Stimulated activated CD4-positive, alpha-beta T cell treated with anti-CD3 and anti-CD28 coated beads, Interleukin-1b, Interleukin-23, amount 100 ng/mL, for 1 hour (primary cell): ENCODE measurements at places on chromosomes 5 and 9.

DNA sequence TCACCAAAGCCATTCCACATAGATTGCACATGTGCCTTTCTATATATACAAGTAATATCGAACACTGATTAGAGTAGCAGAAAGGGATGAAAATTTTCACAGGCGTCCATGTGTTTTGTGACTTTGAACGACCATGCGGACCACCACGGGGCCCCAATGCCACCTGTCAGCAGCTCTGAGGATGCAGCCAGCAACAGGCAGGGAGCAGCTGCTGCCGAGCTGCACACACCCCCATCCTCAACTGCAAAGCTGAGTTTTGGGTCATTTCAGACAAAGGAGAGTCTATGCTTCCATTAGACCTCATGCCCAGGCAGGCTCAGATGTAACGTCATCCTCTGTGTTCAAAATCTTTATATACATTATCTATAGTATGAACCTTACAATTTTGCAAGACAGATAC, 503.8 kb downstream of the IRX1 start:
- no peak for DNase-seq

- no peak for DNase-seq
These were observed 17.8 kb downstream of the NUDT2 start for GRCh38 chr9:34346873-34347799.

DNA sequence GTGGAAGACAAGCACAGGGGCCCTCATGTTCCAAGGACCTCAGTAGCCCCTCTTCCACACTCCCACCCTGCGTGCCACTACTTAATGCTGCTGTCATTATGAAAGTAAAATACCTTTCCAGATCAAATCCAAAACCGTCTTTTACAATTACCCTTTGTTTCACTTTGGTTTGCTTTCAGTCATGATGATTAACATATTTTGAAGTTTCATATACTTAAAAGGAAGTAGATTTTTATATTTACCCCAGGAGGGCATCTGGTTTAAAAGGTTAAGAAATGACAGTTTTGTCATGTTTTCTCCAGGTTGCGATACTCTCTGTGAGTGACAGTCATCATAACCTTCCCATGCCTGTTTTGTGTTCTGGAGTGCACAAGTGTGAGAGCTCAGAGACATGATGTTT, 13.5 kb upstream of the MAP1B start:
- no peak for DNase-seq

GRCh38 chr5:133612249-133612860, at the start of gene FSTL4:
FSTL4 (minus strand) TSS chr5:133612541.
- DNase-seq: no peak

DNA sequence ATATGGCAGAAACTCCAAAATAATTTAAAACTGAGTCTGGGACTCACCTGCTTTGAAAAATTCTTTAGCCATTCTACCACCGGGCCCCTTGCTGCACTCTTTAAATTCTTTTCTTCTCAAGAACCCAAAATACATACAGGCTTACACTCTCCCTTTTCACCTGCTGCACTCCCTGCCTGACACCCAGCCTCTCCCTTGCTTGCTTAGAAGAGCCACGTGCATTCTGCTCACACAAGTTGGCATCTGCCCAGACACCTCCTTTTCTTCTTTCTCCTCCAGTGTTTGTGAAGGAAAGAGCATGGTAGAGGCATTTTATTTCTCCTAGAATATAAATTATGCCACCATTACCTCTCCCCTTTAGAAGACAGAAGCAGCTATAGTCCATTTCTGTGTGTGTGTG, 39.0 kb upstream of the AOPEP start:
- no peak for DNase-seq

GRCh38 chr9:92704528-92704927, 34.6 kb upstream of the IPPK start:
- DNase-seq: no peak

DNA sequence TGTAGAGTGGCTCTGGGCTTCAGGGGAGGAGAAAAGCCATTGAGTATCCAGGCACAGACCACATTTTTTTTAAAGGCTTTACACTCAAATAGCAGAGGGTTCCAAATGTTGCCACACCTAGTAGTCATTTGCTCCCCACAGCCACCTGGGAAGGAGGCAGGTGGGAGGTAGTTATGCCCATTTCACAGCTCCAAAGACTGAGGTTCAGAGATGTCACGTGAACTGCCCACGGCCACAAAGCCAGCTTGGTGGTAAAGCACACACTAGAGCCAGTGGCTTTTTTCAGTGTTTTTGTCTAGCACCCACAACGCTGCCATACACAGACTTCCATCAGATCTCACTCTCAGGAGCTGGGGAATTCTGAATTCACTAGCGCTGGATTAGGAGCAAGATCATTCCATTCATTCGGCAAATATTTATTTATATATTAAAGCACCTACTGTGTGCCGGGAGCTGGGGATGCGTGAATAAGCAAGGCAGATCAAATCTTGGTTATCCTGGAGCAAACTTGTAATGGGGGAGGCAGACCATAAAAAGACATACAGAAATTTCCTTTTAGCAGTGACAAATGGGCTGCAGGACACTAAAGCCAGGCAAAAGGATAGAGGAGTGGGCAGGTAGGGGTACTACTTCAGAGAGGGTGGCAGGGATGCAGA, 7.4 kb downstream of the WHRN start:
- DNase-seq: no peak

GRCh38 chr5:173765029-173765644, 123.0 kb upstream of the CPEB4 start:
- DNase-seq: no peak

DNA sequence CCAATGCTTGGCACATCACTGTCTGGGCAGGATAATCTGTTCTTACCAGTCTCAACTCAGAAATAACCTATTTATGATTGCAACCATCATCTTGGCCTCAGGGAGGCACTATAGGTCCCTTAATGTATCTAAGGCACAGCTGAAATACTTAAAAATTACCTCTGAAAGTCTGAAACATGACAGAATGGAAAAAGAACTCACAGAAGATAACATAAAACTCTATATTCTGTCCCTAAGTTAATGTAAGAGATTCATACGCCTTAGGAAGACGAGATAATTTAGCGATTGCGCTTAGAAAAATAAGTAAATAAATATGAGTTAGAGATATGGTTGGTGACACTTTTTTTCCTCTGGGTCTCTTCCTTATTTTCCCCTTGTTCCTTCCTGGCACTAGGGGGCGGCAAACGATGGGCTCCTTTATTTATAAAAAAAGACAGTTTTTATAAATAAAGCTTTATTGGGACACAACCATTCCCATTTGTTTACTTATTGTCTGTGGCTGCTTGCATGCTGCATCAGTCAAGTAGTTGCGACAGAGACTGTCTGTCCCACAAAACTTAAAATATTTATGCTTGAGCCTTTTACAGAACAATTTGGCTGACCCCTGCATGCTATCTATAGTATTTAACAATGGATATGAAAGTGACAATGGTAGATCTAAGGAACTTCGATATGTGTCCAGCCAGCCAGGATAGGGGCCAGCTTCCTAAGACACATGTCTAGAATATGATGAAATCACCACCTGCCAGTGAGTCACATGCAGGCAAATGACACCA, 79.6 kb downstream of the PDE4D start:
- DNase-seq: no peak

GRCh38 chr5:175464074-175464941, 14.1 kb upstream of the SFXN1 start:
- no peak for DNase-seq

GRCh38 chr5:79318935-79319614, 83.1 kb downstream of the JMY start:
- DNase-seq: no peak

DNA sequence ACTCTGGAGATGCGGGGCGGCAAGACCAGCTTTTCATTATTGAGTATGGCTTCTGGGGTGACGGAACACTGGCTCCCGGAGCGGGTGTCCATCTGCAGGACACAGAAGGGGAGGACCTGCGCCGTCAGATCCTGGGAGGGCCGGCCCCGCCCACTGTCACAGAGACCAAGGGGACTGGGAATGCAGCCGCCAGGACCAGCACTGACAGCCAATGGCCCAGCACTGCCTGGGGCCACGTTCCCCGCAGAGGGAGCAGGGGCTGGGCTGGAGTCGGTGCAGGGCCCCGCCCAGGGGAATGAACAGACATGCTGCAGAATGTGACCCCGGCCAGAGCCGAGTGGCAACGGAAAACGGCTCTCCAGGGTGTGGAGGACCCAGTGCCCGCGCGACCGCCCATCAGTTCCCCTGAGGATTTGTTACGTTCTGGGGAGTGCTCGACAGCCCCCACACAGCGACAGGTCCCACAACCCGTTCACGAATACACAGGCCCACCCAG, at the start of gene ZDHHC11:
Gene ZDHHC11 (minus strand): TSS at position 476 of the 496 bp plus-strand sequence. CDS start 384 bp downstream, at position 92.
- DNase-seq: no peak

DNA sequence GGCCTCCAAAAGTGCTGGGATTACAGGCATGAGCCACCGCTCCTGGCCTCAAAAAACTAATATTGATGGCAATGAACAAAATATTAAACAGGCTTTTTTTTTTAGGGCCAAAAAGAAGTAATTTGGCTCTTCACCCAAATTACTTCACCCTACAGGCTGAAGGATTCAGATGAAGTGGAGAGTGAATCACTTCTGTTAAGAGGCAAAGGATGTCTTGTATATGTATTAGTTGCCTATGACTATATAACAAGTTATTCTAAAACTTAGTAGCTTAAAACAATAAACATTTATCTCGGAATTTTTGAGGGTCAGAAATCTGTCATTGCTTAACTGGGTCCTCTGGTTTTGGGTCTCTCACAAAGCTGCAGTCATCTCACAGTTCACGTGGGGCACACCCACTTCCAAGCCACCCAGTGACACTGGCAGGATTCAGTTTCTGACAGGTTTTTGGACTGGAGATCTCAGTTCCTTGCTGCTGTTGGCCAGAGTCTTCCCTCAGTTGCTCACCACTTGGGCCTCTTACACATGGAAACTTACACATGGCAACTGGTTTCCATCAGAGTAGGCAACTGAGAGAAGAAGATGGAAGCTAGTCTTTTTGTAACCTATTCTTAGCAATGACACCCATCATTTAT, 66.7 kb downstream of the IQGAP2 start:
- DNase-seq: no peak

DNA sequence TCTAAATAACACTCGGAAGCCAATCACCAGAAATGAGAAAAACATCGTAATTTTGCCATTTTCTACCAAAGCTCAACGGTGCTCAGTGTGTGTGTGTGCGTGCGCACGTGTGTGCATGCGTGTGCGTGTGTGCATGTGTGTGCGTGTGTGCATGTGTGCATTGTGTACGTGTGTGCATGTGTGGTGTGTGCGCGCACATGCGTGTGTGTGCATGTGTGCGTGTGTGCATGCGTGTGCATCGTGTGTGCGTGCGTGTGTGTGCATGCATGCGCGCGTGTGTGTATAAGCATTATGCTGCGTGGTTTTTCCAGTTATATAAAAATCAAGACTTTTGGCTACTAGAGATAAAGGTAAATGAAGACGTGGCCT, 165.0 kb downstream of the DAB2IP start:
- no peak for DNase-seq

DNA sequence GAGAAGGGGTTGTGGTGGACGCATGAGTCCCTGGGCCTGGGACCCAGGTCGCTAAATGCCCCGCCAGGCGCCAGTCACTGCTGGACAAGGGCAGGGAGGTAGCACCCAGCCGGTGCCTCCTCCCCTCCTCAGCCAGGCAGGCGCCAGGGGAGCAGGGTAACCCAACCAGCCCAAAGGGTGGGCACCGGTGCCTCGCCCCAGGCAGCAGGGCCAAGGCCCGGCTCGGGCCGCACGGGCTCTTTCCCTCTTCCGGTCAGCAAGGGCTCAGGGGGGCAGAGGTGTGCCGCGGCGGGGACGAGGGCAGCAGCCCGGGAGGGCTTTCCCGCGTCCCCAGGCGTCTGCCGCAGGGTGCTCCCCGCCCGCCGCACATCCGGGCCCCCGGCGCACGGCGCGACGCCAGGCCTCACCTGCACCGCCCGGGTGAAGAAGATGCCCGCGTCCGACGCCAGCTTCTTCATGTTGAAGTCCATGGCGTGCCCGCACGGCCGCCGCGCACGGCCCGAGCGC, 393 bp downstream of the SH3GLB2 start:
- peak; percentile 37 for DNase-seq

- no peak for DNase-seq
These were observed 14.9 kb downstream of the EFNA5 start for GRCh38 chr5:107655831-107656230.

DNA sequence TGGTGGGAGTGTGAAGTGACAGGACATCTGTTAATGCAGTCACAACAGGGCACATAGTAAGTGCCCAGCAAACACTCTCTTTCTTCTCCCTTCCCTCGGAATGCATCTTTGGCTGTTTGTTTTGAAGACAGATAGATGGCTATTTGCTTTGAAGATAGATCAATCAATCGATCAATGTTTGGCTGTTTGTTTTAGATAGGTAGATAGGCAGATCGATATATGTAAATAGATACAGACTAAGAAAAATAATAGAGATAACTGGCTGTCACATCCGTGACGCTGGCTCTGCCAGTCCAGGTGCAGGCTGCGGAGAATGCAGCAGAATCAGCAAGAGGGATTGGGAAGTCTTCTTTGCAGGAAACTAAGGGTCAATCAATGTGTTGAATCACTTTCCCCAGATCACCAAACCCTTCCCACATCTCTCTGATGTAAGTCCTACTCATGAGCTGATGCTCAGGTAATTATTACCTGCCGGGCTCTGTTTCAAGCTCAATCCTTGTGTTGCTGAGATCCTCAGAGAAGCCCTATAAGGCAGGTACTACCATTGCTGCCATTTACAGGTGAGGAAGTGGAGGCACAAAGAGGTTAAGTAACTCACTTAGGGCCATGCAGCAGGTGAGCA, 60.8 kb downstream of the ERGIC1 start:
- no peak for DNase-seq

DNA sequence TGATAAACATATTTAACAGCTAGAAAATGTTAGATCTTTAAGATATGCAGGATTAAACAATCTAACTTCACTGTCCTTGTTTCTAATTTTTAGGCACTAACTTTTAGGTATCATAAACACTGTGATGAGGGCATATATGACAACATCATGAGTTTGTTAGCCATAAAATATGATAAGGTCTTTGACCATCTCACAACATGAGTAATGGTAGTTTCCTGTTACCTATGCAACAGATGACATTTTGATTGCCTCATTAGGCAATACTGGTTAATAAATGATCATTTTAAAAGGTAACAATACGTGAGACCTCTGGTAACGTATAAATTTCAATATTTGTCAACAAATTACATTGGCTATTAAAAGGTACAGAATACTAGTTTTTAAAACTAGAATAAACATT, 613.5 kb downstream of the PDE4D start:
- DNase-seq: no peak

GRCh38 chr9:8085986-8086385, 286.4 kb upstream of the DMAC1 start:
- DNase-seq: no peak

- DNase-seq: no peak
These were observed 38.9 kb downstream of the COL5A1 start for GRCh38 chr9:134680393-134681060.

GRCh38 chr5:147685993-147686392, 96.5 kb downstream of the JAKMIP2 start:
- DNase-seq: no peak

GRCh38 chr5:120792477-120792876, 328.4 kb downstream of the PRR16 start:
- no peak for DNase-seq

- DNase-seq: no peak
These were observed 477.0 kb upstream of the RGMB start for GRCh38 chr5:98296426-98296825.
